ENCODE measurements at places on chromosomes 3 and 15.
A peak's percentile ranks its signal among the peaks of the same experiment; 100 is the strongest.

GRCh38 chr3:156899951-156900350 is 73.8 kb downstream of the LEKR1 start:
- DNase-seq, result no peak

GRCh38 chr15:29055876-29056275 is 170.1 kb downstream of the APBA2 start:
- DNase-seq, result no peak

DNA sequence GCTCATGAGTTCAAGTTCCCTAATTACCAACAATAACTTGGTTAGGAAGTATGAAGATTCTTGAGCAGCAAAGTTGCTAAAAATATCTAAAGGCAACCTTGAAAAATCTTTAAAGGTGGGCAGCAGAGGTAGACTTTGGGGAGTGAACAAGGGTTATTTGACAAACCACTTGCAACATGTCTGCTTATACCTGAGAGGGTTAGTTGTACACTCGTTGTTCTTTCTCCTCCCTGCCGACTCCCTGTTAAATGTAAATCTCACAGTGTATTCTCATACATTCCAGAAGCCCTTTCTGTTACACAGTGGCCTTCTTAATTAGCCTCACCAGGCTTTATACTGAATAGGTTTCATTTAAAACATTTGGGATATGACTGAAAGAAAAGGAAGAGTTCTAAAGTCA is 121.7 kb downstream of the ARNT2 start:
- no peak for DNase-seq

DNA sequence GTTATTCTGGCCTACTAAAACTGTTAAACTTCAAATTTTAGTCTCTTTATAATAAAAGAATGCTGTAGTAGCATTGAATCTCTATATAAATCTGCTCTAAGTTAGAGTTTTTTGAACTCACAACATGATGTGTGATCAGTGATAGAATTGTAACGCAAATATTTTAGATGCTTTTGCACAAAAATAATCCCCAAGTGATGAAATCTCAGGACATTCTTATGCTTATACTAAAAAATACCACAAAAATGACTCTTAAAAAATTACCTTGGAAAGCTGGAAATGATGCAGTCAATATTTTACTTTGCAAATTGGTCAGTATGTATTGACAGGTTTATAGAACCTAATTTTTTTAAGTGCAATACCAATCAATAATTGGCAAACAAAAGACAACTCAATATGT is 375.3 kb downstream of the TBC1D5 start:
- DNase-seq, result no peak

DNA sequence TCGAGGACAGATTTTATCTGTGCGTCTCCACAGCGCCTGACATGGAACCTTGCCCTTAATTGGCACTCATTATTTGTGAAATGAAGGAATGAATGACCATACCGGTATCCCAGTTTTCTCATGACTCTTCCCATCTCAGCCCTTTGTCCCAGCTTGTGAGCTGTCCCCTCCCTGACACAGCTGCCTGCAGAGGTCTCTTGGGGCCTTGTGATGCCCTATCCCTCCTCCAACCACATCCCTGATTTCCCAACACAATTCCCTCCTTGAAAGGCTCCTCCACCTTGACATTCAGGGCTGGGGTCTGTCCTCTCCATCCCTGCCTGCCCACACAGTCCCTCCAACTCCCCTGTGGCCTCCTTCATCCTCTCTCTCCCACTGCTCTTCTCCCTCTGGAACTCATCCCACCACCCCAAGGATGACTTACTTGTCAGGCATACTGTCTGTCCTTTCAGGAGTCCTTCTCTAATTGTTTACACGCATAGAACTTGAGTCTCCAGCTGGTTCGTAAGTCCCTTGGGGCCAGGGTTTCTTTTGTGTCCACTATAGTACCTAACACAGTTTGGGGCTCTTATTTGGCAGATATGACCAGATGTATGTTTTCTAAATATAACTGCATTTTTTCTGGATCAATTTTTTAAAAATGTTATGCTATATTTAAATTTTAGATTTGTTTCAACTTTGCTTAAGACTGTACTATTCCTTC is 35.6 kb upstream of the FILIP1L start:
- no peak for DNase-seq

- DNase-seq, result no peak
Observed at GRCh38 chr3:169695031-169695430, 31.5 kb upstream of the MECOM start.

- no peak for DNase-seq
Observed at GRCh38 chr3:122394173-122394572, 10.2 kb downstream of the FAM162A start.

- no peak for DNase-seq
Observed at GRCh38 chr3:69181592-69182211, 59.3 kb upstream of the LMOD3 start.

DNA sequence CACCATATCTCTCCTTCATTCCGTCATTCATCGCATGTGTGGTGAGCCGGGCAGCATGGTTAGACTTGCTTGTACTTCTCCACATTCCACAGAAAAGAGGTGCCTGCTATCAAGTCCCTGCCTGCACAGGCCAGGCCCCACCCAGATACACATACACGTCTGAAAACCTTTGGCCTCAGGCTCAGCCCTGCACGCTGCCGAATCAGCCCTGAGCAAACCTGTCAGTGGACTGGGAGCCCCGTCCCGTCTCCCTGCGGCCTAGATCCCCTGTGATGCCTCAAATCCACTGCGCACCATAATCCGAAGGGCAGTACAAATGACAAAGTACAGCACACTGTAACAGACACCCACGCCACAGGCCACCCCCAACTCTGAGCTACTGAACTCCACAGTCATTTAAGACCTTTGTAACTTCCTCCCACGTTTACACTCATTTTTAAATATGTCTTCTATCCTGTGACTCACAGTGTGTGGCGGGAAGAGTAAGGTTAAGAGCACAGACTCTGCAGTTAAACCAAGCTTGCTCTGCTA is 67.1 kb downstream of the MB21D2 start:
- DNase-seq, result no peak

DNA sequence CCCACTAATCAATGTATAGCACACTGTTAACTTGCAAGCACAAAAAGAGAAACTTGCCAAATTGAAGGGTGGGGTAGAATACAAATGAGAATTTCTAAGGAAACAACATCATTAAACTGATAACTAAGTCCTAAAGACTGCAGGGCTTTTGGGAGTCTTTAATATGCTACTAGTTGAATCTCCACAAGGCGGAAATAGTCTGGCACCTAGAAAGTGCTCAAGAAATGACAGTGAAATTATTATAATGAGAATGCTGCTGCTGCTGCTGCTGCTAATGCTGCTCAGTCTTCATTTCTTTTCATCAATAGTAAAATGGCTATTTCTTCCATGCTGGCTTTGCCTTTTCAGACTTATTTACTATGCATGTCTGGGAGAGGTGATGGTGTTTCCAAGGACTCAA is 91.8 kb downstream of the BTD start:
- DNase-seq, result no peak

DNA sequence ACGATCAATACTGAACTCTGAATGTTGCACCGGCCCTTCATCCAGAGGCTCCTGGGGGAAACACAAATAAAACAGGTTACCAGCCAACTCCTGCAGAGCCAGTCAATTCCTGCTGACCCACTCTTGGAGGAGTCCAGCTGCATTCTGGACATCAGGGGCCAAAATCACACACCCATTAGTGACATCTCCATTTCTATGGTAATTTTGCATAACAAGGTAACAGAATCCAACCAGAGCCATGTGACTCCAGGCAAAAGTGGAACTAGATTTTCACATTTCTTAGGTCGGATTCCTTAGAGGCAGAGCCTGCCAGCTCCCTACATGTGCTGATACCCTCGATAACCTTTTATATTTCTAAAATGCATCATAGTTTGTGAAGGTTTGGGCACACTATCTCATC is 119.2 kb upstream of the CTNNB1 start:
- no peak for DNase-seq

DNA sequence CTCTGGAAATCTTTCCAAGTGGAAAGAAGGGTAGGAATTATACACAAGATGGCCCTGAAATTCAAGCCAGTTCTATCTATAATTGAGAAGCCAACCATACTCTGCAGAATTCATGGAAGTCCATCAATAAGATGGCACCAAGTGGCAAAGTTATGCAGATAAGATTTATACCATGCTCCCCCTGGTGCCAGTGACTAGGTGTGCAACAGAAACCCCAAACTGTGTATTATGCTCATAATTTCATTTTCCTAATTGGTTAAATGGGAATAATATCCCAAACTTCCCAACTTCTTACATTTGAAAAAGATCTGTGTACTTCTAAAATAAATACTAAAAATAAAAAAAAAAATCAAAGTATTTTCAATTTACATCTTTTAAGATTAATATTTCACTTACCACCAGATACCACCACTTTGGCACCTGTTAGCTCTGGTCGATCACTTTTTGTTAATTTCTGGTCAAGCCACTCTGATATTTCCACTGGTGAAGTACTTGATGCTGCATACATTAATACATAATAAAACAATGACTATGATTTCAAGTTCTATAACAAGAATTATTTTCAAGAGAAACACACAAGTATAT is 25.9 kb downstream of the ETFA start:
- DNase-seq, result no peak

DNA sequence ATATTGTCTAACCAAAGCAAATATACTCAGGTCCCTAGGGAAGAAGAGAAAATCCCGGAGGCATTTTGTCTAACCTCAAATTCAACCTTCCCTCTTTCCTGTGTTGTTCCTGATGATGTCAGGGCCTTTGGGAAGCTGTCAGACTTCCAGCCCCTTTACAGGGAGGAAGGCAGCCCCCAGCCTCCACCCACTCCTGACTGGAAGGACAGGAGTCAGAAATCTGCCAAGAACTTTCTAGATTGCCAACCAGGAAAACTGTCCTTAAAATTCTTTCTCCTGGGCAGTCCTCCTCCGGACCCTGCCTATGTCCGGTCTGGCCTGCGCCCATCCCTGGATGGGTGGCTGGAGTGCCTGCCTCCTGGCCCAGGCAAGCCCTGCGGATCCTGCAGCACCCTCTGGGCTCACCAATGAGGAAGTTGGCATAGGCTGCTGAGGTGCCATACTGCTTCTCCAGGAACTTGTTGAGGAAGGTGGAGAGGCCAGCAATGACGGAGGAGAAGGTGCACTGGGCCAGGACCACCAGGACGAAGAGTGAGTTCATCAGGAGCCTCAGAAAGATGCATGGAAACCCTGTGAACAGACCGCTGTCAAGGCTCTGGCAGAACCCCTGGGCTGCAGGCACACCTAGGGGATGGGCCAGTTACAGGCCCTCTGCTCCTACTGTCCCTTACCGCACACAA is 52.6 kb upstream of the RAB6B start:
- DNase-seq, result no peak

DNA sequence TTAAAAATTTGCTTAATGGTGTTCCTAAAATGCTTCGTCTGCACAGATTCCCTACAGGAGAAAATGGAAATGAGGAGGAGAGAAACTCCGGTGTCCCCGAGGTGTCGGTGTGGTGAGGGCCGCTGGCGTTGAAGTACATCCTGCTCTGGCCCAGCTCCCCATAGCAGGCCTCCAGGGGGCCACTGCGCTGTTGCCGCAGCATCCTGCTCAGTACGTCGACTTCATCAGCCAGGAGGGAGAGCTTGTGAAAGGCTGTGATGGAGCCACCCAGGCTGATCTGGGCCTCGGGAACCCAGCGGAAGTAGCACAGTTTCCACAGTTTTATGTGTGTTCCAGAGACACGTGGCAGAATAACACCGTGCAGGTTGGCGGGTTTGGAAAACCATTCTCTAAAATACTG is 37.8 kb downstream of the FAN1 start:
- no peak for DNase-seq

GRCh38 chr3:38117748-38118420 is 19.0 kb downstream of the ACAA1 start:
- peak; percentile 66 for DNase-seq

- no peak for DNase-seq
Observed at GRCh38 chr15:83571820-83572707, 81.9 kb upstream of the ADAMTSL3 start.

DNA sequence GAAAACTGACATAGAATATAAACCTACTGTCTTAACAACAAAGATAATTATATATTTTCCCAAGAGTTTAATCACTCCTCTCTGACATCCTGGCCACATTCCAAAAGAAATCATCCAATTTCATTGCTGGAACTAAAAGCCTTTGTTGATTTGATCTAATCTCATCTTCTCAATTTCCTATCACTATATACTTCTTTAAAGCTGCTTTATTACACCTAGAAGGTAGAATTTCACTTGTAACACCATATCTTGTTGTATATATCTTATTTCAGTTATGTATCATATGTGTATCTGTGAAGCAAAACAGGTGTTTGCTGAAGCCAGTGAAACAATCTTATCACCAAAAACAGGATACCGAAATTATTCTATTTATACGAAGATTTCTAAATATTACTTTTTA is 740.2 kb downstream of the ROBO1 start:
- no peak for DNase-seq

GRCh38 chr3:179463319-179463718 is 12.0 kb upstream of the GNB4 start:
- DNase-seq, result no peak

- no peak for DNase-seq
Observed at GRCh38 chr3:107928084-107928445, 162.8 kb downstream of the CD47 start.

- DNase-seq, result no peak
Observed at GRCh38 chr15:52559575-52559974, 9.3 kb downstream of the ARPP19 start.

DNA sequence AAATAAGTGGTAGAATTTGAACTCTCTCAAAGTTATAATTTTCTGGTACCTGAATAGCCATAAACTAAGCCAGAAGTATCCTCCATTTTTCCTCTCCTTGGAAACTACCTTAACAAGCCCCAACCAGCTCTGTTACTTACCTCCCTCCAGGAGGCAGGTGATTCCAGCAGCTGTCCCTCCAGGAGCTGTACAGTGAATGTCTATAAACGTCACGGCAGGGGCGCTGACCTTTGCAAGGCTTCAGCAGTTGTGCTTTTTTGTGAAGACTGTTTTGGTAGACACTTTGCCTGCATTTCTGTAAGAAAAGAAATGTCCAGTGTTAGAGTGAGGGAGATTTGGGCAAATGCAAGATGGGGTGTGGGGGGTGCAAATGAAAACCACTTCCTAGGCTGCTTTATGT is 67.2 kb downstream of the LEO1 start:
- no peak for DNase-seq

Data from CD8-positive, alpha-beta memory T cell (primary cell).